Stimulated activated CD4-positive, alpha-beta T cell treated with anti-CD3 and anti-CD28 coated beads, TNF-alpha, amount 100 ng/mL, for 48 hours (primary cell): ENCODE measurements at places on chromosomes 5 and 9.

GRCh38 chr5:18607570-18607969 lies 973.3 kb downstream of the TAF11L14 start:
- DNase-seq: no peak

DNA sequence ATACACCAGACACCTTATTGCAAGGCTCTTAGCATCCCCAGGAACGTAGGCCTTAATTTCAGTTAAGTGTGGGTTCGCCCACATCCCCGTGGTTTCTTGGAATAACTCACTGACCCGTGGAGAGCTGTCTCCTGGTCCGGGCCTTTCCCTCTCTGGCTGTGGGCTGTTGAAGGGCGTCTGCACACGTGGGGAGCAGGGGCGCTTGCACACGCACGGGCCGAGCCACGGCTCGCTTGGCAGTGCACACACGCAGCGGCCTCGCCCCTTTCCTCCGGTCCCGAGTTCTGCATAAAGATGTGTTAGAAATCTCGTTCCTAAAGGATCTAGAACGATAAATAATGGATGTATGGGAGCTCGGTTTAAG lies 141.9 kb downstream of the PBX3 start:
- DNase-seq: no peak

GRCh38 chr5:161847941-161848391 lies at the start of gene GABRA1:
TSS of gene GABRA1 (plus strand) at chr5:161848120. CDS start at chr5:161850811, 2,691 bp downstream.
- DNase-seq: no peak

GRCh38 chr5:121350181-121350930 lies 501.3 kb upstream of the FTMT start:
- DNase-seq: no peak

- no peak for DNase-seq
Observed at GRCh38 chr9:3477236-3477834, 48.5 kb downstream of the RFX3 start.

DNA sequence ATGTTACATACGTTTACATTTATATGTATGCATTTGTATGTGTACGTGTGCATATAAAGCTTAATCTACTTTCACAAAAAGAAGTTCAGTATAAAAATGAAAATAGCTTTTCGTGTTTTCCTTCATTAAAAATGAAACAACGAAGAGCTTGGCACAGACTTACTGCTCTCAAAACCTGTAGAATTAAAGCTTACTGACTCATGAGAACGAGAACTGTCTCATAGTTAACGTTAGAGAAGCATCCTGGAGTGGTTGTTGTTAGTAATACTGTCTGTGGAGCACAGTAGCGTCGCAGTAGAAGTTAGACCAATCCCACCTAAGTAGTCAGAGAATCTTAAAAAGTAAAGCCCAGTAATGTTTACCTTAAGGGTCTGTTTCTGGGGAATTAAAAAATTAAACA lies 1.3 kb downstream of the MAT2B start:
- DNase-seq: no peak

DNA sequence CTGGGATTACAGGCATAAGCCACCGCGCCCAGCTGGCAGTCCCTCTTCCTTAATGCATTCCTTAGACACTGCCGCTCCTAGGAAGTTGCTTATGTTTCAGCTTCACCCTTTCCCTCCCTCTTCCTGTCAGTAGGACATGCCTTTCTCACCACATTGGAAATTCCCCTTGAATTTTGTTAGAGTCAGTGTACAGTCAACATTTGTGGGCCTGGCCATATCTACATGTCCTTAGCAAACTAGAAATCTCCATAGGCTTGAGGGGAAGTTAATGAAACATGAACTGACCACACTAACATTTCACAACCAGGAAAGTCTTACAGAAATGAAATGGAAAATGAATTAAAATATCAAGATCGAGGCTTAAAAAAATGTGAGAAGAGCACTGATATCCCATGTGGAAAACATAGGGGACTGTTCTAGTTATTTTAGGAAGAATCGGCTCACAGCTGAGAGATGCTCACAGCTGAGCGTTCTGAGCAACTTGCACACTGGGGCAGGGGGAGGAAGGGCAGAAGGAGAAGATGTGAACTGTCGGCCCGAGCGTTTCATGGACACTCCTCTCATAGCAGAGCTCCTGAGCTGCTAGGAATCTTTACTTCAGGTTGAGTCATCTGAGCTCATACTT lies 21.1 kb upstream of the LVRN start:
- DNase-seq: no peak

GRCh38 chr5:126855266-126855665 lies 78.3 kb downstream of the LMNB1 start:
- DNase-seq: no peak

- no peak for DNase-seq
Observed at GRCh38 chr9:87659534-87660419, 66.1 kb upstream of the CTSL start.

DNA sequence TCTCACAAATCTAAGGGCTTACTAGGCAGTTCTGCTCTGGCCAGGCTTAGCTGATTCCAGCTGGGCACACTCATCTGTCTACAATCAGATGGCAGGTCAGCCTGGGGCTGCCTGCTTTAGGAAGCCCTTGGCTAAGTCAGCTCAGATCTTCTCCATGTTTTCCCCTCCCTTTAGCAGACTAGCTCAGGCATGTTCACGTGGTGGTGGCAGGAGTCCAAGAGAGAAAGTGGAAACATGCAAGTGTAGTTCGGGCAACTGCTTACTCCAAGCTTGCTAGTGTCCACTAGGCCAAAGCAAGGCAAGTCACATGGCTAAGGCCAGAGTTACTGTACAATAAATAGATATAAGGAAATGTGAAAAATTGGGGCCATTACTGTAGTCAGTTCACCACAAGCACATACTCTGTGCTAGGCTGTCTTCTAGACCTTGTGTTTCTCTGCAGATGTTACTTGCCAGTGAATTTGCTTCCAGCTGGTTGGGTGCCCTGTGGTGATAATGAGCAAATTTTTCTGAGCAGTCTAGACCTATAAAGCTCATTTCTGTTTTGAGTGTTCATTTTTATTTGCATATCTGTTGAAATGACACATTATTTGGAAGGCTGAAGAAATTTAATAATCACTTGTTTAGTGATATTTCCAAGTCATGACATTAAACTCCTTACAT lies 38.3 kb downstream of the RECK start:
- DNase-seq: no peak

DNA sequence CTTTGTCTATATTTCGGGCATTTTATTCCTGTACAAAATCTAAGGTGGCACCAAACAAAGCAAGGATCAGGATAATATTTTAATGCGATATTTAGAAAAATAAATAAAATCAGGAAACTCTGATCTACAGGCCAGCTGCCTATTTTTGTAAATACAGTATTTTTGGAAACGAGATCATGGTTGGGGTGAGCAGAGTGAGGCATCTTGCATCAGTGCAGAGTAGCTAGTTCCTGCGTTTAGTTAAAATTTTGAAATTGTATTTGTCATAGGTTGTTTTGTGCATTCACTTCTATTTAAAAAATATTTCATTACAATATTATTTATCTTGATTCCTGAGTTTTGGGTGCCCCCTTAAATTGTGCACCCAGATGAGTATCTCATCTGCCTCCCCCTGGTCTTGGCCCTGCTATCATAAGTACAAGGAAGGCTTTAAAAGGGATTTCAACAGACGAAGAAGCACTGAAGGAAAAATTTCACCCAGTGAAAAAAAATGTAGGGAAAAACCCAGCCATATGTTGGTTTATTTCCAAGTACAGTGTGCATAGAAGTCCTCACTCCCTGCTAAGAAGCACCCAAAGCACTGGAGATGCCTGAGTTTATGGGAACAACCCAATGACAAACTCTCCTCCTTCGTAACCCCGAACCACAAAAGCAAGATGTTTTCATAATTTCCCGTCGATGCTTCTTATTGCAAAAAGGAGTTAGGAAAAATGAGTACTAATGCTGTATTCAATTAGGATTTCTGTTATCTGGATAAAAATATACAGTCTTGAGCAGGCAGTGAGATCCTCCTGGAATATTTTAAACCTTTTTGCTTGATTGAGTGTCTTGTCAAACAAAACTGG lies 304.7 kb upstream of the CLINT1 start:
- DNase-seq: no peak

- no peak for DNase-seq
Observed at GRCh38 chr5:176151281-176151680, 86.9 kb upstream of the SIMC1 start.

GRCh38 chr5:38162625-38163024 lies 95.7 kb upstream of the EGFLAM start:
- no peak for DNase-seq

DNA sequence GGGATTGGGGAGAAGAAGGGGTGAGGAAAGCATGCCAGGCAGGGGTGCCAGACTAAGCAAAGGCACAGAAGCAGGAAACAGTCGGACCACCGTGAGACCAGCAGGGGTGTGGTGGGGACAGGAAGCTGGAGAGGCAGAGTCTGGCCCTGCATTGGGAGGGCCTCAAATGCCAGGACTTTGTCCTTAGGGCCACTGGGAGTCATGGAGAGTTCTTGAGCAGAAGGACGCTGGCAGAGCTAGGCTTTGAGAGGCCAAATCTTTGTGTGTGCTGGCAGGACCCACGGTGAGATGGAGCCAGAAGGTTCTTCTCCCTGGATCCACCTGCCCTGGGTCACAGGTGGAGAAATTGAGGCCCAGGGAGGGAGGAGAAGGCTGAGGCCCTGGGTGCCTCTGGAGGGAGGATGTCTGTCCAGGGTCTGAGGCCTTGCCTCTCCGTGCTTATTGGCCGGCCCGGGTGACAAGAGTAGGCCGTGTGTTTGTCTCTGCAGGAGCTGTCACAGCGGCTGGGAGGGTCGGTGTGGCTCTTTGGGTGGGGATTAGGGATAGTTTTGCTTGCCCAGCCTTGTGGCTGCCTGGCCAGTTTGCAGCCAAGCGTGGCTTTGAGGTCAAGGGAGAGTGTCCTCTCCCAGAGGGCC lies 1.8 kb upstream of the ENG start:
- no peak for DNase-seq

GRCh38 chr9:7935681-7936080 lies 136.1 kb upstream of the DMAC1 start:
- no peak for DNase-seq

- DNase-seq: no peak
Observed at GRCh38 chr5:114297915-114298314, 64.0 kb upstream of the KCNN2 start.

- DNase-seq: no peak
Observed at GRCh38 chr9:2270565-2270964, 255.4 kb downstream of the SMARCA2 start.

DNA sequence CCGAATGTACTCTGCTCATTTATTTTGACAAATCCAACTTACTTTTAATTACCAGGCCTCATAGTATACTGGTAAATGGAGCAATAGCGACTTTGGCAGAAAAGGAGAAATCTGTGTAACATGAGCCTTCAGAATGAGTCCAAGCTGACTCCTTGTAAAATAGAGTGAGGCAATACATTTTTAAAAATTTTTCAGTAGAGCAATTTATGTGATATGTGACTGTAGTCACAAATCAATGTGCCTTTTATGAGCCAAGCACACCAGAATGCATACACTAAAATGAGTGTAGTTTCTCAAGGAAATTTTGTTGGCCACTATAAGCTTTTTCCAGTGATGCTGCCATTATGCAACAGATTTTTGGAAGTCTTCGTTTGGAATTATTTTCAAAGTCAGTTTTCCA lies 73.8 kb downstream of the SNCAIP start:
- no peak for DNase-seq

DNA sequence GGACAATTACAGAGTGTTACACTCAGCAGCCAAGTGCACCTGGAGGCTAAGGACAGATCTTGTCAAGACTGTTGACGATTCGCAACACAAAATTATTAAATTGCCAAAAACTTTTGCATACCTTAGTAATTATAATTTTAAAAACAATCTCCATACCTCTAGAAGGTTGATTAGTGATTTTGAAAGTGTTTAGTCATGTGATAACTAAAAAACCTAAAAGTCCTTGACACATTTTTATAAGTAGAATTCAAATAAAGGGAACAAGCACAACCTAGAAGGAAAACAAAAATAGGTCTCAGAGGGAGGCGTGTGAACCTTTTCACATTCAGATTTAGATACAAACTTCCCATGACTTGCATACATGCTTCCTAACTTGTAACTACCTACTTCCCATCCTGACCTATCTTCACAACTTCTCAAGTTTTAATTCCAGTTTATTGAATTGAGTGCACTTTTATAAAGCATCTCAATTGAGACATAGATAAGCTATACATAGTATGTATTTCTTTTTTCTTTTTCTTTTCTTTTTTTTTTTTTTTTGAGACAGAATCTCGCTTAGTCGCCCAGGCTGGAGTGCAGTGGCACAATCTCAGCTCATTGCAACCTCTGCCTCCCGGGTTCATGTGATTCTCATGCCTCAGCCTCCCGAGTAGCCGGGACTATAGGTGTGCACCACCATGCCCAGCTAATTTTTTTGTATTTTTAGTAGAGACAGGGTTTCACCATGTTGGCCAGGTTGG lies 5.8 kb downstream of the ZNF367 start:
- no peak for DNase-seq

DNA sequence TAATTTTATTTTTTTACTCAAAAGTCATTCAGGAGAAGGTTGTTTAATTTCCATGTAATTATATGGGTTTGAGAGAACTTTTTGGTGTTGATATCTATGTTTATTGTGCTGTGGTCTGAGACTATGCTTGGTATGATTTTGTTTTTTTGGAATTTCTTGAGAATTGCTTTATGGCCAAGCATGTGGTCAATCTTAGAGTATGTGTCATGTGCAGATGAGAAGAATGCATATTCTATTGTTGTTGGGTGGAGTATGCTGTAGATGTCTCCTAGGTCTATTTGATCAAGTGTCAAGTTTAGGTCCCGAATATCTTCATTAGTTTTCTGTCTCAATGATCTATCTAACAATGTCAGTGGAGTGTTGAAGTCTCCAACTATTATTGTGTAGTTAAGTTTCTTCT lies 134.9 kb downstream of the HMHB1 start:
- no peak for DNase-seq
